NCI-H1930 (cell line): ENCODE measurements at places on chromosomes 2 and 18.

DNA sequence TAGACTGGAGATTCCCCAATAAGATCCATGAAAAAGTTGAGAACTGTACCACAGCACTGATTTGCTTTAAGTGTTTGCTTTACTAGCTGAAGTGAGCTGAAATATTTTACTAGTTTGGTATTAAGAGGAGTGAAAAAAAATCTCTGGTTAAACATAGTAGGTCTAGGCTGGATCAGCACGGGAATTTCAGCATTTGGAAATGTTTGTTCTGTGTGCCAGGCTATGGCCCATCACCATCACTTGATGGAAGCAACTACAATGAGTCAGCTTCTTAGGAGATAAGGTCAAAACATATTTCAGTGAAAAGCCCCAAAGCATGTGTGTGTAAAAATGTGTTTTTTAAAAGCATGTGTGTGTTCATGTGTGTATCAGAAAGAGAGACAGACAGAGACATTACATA is 131.4 kb upstream of the DNMT3A start:
- DNase-seq = no peak

GRCh38 chr18:40769786-40770185 is 1185.2 kb upstream of the PIK3C3 start:
- no peak for DNase-seq

DNA sequence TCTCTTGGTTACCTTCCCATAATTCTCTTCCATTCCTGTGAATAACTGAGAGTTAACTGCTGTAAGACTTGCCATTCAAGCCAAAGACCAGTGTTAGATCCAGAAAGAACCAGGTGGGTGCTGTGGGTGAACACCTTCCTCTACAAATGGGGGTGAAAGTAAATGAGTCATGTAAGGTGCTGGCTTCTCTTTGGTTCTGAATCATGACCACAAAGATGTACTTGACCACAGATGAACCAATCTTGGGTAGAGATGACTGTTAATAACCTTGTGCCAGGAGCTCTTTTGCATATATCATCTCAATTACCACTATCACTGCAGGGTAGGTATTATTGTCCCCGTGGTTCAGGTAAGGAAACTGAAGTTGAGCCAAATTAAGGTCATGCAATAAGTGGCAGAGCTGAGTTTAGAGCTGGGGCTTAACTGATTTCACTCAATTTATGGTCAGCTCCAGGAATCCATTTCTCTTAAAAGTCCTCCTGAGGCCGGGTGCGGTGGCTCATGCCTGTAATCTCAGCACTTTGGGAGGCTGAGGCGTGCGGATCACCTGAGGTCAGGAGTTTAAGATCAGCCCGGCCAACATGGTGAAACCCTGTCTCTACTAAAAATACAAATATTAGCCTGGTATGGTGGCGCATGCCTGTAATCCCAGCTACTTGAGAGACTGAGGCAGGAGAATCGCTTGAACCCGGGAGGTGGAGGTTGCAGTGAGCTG is 244.9 kb upstream of the CXCR4 start:
- no peak for DNase-seq

- DNase-seq = no peak
These were observed 32.0 kb downstream of the FASTKD2 start for GRCh38 chr2:206797376-206797775.

DNA sequence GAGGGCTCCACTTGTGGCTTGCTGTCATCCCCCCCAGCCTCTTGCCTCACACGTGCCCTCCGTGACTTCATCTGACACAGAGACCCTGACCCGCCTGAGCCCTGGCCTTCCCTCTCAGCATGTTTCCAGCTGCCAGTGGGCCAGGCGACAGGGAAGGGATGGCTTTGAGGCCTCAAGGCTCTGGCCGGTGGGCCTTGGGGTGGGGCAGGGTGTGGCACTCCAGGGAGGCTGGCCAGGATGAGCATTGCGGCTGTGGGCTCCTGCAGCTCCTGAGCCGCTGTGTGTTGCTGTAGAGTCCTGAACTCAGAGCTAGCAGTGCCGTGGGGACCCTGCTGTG is 85.0 kb downstream of the TFCP2L1 start:
- DNase-seq = no peak

- no peak for DNase-seq
These were observed 41.0 kb downstream of the GALM start for GRCh38 chr2:38706846-38707345.

DNA sequence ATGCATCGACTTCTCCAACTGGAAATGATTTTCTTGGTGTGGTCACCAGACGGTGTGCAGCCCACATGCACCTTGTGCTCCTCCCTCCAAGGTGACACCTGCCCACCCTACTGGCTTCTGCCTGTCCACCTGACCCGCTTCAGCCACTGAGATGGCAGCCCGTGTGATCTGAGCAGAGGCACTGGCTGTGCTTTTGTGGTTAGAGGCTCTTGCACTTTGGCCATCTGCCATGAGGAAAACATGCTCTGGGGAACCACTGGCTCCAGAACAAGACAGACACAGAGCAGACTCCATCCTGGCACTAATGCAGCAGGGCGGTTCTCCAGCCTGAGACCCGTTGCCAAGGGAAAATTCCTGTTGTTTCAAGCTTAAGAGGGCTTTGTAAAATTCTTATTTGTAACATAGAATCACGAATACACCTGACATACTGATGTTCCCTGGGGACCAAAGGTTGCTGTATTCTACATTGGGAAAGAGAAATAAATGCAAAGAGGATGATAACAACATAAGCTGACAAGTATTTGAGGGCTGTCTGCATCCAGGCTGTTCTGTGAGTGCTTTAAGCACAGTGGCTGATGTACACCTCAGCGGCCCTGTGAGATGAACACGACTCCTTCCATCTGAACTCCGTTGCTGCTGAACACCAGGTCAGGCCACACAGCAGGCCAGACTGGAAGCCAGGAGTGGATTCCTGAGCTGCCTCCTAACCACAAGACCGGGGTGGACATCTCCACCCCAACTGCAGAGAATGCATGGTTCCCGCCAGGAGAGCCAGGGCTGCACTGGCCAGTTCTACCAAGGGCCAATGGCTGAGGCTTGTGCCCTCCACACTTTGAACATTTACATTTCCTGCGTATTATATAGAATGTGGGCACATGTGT is 820.4 kb downstream of the GALR1 start:
- no peak for DNase-seq
